GM19239 (cell line): ENCODE measurements at places on chromosomes 11 and 22.

- no peak for DNase-seq
Measured at GRCh38 chr11:104731890-104732289, 166.4 kb downstream of the CASP12 start.

- no peak for DNase-seq
Measured at GRCh38 chr22:37284805-37285355, 2.6 kb downstream of the CYTH4 start.

DNA sequence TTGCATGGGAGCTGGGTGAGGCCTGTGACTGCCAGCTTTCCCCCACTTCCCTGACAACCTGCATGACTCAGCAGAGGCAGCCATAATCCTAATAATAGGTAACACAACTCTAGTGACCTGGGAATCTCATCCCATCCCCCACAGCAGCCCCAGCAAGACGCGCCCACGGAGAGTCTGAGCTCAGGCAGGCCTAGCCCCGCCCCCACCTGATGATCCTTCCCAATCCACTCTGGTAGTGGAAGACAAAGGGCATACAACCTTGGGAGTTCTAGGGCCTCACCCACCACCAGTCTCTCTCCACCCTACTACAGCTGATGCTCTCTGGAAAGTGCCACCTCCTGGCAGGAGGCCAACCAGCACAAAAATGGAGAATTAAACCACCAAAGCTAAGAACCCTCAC is 60.3 kb downstream of the CWF19L2 start:
- no peak for DNase-seq

DNA sequence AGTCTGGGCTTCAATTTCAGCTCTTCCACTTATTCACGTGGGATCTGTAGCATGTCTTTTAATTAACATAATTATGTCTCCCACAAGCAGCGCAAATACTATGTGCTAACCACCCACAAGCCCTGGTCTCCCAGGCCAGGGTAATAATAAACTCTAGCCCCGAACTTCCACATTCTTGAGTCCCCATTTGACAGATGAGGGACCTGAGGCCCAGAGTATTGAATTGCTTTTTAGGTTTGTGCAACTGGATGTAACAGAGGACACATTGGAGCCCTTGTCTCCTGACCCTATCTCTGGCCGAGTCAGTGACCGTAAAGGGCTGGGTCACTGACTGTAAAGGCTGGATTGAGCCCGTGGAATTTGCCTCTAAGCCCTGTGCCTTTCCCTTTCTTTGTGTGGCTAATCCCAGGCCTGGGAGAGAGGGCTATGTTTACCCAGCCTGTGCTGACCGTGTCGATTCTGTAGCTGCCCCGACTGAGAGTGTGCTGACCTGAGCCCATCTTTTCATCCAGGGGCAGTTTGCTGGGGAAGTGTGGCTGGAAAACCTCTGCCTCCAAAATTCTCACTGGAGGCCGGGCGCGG is 3.9 kb downstream of the CRYBB2 start:
- no peak for DNase-seq

DNA sequence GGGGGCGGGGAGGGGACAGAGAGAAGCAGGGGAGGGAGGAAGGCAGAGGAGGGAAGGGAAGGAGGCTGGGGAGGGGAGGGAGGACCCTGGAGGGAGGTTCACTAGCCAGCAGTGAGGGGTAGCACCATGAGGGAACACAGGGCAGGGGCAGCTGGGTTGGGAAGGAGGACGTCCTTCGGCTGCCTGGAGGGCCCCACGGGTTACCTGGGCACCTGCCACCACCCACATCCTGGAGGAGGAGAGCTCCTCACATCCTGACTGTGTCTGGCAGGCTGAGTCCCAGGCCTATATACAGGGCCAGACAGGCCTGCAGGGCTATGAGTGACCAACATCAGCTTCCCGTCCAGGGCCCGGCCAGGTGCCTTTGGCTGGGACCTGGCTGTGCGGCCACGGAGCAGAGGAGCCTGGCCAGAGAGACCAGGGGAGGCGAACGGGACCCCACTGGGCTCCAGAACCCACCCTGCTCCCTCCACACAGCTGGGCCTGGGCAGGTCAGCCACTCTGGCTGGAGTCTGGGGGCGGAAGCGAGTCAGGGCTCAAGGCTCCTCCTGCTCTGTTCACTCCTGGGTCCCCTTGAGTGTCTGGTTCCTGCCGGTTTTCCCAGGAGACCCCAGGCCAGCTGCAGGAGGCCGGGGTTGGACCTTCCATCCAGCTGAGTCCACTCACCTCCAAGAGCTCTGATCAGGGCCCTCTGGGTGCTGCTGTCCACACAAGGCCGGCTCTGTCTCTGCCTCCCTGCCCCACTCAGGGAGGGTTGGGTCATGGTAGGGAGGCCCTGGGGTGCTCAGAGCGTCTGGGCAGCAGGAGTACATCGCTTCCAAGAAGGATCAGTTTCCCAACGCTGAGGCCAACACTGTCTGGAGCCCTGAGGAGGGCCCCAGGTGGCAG is 677.7 kb downstream of the BRD1 start:
- DNase-seq, result no peak

- peak; percentile 4 for DNase-seq
Measured at GRCh38 chr11:32121012-32121411, 30.1 kb downstream of the RCN1 start.
